ENCODE measurements at places on chromosomes 3 and 15.

DNA sequence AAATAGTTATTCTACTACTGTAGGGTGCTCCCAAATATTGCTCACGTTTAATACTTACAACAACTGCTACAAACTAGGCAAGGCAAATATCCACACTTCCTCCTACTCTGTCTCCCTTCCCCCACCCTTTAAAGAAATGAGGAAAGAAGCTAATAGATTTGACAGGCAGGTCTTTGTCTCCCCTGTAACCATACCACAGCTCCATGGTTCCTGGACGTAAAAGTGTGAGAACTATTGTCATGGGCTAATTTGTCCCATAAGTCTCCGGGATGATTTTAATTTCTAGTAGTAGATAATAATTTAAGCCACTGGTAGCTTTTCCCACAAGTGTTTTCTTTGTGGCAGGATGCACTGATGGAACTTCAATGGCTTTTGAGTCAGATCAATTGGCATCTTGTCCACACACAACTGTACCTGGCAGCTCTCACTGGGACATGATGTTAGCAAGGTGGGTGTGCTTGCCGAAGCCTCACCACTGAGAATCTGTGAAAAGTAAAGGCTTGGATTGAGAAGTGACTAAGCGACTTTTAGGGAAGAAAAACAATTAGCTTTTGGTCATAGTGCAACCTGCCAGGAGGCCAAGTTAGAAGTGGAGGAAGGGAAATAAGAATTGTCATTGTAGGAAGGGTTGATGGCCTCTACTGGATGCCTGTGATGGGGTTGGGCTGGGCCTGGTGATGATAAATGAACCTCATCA lies 1.4 kb upstream of the CPOX start:
- no peak for DNase-seq

DNA sequence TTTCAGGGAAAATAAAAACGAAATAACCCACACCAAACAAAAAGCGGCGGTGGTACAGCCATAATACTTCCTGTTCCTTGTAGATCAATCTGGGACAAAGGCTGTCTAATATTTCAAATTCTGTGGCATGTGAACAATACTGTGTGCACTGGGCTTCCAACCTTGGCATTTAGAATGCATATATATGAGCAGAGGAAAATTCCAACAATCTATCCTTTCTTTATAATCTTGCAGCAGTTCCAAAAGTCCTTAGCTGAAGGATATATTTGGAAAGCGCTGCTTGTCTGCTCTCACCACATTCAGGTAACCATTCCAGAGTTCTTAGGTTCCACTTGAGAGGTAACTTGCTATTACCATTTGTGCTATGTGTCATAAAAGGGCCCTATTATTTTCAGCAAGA lies 231.8 kb downstream of the RBMS3 start:
- no peak for DNase-seq

- no peak for DNase-seq
Observed at GRCh38 chr15:81589671-81590070, 215.7 kb upstream of the TMC3 start.

- DNase-seq = no peak
Observed at GRCh38 chr3:87203809-87204208, 23.3 kb upstream of the CHMP2B start.

- DNase-seq = no peak
Observed at GRCh38 chr3:102529452-102529851, 94.6 kb downstream of the ZPLD1 start.

DNA sequence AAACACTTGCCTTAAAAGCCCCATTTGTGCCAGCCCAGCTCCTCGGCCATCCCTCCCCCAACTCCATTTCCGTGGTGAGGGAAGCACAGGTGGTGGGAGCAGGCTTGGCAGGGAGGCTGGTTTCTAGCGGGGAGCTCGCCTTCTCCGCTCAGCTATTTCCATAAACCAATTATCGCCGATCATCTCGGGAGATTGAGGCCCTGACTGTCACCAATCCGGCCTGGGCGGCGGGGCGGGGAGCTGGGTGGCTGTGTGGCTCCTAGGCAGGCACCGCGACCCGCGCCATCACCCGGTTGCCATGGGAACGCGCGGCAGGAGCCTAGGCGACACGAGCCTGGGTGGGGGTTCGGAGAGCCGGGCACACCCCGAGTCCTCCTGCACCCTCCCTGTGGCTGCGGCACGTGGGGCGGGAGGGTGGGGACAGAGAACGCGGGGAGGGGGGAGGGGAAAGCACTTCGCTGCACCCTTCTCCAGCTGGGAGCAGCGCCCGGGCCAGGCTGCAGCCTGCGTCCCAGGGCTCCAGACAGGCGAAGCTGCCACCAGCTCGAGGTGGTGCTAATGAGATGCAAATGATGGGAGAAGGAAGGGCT lies 9.3 kb downstream of the CCDC33 start:
- DNase-seq = no peak

GRCh38 chr3:4564928-4565586 lies 71.9 kb downstream of the ITPR1 start:
- no peak for DNase-seq

- DNase-seq = no peak
Observed at GRCh38 chr15:43210172-43210745, 10.6 kb downstream of the EPB42 start.

- no peak for DNase-seq
Observed at GRCh38 chr3:176490357-176490756, 706.9 kb downstream of the TBL1XR1 start.

DNA sequence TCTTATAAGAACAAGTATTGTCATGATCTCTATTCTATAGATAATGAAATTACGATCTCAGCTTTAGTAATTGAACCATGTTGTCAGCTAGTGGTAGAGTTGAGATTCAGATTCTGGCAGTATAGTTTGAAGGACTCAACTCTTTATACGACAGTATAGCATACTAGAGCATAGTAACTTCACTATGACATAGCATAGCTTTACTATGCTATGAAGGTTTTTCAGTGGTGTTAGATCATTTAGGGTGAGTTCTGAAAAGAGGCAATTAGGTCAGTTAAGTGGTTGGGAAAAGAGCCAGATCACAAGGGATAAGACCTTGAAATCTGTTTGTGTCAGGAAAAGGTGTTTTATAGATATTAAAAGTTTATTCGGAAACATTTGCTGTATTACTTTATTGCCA lies 8.1 kb downstream of the STX19 start:
- DNase-seq = no peak

DNA sequence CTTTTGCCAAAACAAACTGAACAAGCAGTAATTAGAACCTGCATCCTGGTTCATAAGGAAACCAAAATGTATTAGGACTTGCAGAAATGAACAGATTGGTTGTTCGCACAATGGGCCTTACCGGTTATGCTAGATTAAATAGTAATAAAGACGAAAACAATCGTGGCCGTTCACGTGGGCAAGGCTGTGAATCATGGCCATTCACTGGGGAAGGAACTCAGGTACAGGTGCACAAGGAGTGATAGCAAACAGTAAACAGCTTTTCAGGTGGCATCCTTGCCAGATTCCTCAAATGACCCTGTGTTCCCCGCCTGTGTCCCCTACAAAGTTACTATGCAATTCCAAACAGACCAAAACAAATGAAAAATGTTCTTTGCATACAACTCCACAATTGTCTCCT lies 8.2 kb downstream of the LRIG1 start:
- no peak for DNase-seq

GRCh38 chr3:78257951-78258530 lies 1218.1 kb downstream of the ROBO2 start:
- no peak for DNase-seq

DNA sequence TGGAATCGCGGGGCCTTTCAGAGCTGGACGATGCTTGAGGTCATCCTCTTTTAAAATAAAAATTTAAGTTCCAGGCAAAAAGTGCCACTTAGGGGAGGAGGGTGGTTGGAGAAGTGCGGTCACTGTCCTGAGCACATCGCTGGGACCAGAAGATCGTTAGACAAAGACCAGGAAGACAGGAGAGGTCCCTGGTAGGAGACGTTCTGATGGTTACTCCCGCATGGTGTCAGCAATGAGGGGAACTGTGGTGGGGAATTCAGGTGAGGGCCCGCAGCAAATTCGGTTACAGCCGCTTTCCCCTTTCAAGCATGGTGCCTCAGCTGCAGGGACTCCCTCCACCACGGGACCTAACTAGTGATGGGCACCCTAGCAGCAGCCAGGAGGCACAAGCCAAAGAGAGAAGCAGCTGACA lies 1.0 kb upstream of the ISY1 start:
- no peak for DNase-seq

GRCh38 chr3:47440131-47440530 lies 35.6 kb downstream of the SCAP start:
- DNase-seq = peak; percentile 9

DNA sequence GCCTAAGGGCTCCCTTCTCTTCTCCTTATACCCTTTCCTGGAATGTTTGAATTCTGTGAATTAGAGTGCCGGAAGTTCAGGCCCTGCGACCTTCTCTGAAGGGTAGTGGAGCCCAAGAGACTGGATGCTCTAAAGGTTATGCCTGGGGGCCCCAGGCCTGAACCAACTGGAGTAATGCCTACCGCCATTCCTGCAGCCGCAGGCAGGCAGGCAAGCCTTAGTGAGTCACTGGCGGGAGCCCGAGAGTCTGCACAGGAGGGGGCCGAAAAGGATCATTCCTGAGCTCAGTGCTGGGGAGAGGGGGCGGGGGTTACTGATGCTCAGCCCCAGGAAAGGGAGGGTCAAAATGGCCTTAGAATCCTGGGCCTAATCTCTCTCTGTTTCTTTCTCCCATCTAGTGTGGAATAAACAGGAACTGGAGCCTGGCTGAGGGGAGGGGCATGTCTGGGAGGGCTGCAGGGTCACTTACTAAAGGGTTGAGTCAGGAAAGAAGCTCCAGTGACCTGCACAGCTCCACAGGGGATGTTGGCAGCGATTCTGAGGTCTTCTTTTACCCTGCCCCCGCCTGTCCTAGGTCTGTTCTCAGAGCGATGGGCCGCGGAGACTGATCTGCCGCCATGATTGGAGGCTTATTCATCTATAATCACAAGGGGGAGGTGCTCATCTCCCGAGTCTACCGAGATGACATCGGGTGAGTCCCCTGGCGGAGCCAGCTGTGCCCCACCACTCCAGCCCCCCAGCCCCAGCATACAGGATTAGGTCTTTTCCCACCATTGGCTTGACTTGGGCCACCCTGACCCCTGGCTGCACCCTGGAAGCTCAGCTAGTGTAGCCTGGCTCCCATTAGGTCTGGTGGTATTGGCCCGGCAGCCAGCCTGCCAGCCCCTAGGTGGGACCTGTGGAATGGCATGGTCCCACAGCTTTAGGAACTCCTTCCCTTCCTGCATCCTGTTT lies 2.0 kb downstream of the AP2M1 start:
- DNase-seq = peak; percentile 89

DNA sequence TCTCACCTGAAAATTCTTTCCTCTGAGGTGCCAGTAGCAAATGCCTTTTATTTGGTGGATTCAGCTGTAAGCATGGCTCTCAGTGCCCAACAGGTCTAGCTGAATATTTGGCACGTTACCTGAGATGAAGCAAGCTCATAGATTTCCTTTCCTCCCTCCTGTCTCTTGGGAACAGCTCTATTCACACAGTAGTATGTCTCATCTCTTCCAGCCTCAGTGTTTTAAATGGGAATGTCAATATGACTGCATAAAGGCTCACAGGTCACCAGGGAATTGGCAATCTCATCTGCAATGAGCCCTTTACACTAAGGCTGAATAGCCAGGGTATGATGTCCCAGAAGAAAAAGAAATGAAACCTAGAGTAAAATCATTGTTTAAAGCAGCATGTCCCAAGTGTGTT lies 733.5 kb downstream of the NTRK3 start:
- no peak for DNase-seq

DNA sequence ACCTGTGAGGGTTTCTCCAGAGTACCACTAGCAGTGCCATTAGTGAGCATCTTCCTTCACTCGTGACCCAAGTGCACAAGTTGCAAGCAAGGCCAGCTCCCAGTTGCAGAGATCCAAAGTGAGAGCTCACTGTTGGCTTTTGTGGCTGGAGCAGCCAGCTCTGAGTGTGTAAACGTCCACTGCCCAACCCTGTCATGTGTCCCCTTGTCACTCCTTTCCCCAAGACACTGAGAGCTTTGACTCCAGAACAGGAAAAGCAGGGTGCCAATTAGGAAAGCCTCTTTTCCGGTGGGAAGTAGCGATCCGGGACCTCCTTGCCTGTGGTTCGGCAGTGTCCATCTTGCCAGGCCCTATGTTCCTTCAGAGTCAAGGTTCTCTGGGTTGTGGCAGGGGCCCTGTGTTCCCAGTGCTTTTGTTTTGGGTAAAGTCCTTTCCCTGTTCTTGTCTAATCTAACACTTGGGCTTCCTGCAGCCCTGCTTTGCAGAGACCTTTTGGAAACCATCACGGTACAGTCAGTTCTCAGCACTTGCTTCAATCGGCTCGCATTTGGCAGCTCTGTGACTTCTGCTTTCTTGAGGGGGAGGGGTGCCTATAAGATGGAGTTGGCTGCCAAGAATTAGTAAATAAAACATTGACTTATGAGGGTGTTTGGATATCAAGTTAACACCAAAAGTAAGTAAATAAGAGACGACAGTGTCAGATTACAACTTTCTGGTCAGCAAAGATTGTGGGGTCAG lies 90.5 kb downstream of the DNASE1L3 start:
- DNase-seq = peak; percentile 57

GRCh38 chr3:50146316-50146901 lies 8.7 kb upstream of the SEMA3F start:
- DNase-seq = no peak

DNA sequence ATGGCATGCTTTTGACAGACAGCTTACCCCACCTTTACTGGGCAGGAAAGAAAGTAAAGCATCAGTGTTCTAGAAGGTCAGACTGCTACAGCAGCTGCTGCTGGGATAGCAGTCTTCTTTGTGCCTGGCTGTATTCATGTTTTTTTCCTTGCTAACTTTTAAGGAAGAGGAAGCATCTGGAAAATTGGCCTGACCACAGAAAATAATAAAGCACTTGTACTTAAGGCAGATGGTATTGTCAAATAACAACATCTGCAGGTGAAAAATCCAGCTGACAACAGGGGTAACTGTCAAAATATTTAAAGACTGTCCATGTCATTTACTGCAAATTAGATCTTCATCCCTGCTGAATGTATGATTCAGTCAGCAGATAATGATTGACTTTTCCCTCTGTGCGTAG lies 229.0 kb downstream of the OXSM start:
- DNase-seq = no peak

DNA sequence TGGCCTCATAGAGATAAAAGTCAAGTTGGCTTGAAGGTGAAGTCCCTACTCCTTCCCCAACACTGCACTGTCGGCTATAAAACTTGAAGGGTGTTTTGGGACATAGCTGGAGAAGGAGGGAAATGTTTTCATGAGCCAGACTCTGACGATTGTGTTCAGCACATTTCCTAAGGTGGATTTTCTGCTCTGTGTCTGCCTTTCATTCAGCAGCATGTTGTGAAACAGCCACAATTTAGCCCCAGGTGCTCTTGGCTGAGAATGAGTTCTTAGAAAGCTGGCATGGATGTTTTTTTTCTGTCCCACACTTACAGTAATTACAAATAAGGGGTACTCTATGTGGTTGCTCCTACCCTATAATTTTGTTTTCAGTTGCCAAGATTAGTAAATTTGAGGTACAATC lies 492.4 kb downstream of the MCTP2 start:
- no peak for DNase-seq

DNA sequence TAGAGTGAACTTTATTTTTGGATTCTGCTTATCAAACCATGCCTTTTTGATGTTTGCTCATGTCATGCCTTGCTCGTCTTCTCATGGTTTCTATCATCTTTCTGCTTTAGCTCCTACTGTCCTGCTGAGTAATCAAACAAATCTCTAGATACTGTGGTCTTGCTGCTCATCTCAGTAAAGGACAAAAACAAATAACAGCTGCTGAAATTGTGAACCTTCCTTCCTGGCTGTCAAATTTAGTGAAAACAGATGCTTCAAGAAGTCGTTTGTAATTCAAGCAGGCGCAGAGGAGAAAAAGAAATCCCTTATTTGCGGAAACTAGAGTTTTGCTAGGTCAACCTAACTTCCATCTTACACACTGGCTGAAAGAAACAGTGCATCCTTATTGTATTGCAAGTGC lies 616.1 kb upstream of the ALCAM start:
- DNase-seq = no peak

Measured in tibial artery (tissue), 4 donors.